ENCODE measurements at places on chromosomes 5 and 9.
A peak's percentile ranks its signal among the peaks of the same experiment; 100 is the strongest.

DNA sequence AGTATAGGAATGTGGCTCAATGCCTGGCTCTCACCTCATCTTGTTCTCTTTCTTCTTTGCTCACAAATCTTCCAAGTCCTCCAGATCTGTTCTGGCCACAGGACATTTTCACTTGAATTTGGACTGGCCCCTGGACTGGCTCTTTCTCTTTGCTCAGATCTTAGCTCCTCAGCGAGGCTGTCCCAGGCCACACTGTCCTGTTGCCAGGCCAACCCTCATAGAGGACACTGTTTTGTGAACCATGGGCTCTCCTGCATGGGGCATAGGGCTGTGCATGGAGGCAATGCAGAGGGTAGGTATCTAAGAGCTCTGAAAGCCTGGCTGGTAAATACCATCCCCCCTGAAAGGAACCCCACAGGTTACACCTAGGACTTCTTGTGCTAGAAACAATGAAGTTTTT lies 13.5 kb upstream of the SLC28A3 start:
- no peak for DNase-seq

DNA sequence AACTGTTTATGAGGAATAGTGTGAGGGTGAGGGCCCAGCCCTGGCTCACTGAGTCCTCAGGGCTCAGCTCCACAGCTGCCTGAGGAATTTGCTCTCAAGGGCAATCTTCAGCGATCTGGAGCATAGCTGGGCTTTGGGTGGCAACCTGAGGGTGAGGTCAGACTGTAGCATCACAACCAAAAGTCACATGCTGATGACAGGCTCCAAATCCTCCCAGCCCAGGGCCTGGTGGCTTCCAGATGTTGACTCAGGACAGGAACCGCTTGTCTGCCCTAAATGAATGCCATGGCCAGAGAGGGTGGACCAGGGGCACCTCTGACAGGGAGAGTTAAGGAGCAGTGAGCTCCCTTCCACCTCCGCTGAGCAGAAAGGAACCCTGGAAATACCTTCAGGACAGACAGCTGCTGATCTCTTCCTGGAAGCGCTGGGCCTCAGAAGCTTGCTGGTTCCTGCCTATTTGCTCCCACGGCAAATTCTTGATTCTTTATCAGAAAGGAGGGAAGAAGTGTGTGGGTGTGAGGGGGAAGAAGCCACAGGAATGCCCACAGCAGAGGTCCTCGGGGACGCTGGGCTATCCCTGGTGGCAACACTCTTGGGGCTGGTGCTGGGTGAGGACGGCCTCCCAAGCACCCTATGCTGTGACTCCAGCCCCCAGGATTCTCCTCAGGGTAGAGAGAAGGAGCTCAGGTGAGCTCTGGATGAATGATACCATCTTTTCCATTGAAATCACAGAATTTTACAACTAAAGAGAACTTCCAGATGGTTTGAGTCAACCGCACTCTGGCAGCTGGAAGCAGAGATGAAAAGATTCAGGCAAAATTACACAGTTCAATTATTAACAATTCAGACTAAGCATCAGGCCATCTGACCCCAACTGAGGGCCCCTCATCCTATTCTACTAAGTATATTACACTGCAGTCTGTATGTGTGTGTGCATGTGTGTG lies 13.8 kb upstream of the CTSL start:
- DNase-seq, result no peak

GRCh38 chr5:90997082-90997481 lies 386.0 kb downstream of the ARRDC3 start:
- no peak for DNase-seq

DNA sequence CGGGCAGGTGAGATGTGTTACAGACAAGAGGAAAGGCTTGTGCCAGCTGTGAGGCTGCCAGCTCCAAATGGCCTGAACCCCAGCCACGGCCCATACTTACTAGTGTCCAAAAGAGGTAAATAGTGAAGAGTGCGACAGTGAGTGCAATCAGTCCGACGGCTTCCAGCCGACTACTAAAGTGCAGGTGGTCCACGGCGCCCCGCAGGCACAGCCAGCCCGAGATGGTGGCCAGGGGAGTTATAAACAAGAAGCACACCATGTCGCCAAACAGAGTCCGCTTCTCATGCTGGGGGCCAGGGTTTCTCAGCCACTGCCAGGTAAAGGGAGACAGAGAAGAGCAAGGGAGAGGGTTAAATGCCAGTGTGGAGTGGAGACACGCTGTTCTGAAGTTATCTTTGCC lies 101.1 kb downstream of the LMNB1 start:
- no peak for DNase-seq

- no peak for DNase-seq
Measured at GRCh38 chr9:97563458-97564135, 62.1 kb downstream of the TMOD1 start.

DNA sequence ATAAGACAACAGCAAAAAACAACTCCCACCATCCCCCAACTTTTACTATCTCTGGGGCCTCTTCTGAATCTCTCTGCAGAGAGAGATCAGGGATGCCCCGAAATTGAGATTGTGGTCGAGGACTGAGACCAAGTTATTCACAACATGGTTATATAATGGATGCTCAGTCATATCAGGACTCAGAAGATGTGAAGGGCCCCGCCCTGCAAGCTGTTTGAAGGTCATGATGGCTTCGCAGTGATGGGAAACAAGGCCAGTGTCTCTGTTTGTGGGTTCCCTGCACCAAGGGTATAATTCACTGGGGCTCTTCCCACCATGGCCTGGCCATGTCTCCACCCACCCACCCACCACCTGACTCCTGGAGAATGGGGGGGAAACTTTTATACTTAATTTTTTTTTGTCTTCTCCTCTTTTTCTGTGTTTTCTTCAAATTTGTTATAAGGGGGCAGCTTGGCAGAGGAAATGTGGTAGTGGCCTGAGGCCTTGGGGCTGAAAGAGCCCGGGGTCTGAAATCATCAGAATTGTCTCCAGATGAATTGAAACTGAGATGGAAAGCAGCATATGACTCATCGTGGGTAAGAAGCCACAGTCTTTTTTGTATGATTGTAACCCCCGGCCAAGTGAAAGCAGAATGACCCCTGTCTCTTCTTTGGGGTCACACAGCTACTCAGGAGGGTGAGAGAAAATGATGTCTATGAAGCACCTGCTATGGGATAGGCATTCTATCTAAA lies 15.0 kb upstream of the TEX48 start:
- DNase-seq, result no peak

DNA sequence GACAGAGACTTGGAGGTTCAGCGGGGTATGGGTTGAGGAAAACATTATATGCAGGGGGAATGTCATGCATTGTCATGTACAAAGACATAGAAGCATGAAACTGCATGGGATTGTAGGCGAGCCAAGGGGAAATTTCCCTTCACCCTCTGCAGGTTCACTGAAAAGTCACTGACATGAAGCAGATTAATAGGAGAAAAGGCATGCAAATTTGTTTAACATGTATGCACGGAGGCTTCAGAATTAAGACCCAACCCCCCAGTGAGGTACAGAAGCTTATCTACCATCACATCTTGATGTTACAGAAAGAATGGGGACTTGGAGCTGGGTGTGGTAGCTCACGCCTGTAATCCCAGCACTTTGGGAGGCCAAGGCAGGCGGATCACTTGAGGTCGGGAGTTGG lies 18.5 kb downstream of the NIM1K start:
- DNase-seq, result no peak

DNA sequence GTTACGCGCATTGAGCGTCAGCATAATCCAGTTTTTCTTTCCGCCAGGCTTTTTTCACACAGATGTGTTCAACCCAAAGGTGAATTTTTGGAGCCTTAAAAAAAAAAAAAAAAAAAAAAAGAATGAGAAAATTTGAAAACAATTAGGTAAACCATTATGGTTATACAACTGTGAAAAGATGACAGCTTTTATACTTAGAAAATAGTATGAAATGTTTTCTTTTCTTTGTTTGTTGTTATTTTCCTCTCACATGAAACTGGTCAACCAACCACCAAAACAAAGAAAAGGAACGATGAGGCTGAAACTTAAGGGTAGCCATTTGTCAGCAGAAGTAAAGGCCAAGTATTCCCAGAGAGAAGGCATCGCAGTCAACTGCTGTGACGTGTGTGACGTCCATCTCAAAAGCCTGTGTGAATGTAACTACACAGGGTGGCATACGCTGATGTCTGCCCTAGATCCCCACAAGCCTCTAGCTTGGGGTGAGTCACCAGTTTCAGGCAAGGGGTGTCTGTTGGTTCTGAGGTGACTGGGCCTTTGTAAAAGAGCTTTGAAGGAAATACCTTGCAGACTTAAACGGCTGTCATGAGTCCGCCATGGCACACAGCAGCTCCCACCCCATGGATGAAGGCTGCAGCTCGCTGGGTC lies 182.9 kb downstream of the AOPEP start:
- no peak for DNase-seq

- DNase-seq, result no peak
Measured at GRCh38 chr5:107341376-107342084, 329.2 kb downstream of the EFNA5 start.

DNA sequence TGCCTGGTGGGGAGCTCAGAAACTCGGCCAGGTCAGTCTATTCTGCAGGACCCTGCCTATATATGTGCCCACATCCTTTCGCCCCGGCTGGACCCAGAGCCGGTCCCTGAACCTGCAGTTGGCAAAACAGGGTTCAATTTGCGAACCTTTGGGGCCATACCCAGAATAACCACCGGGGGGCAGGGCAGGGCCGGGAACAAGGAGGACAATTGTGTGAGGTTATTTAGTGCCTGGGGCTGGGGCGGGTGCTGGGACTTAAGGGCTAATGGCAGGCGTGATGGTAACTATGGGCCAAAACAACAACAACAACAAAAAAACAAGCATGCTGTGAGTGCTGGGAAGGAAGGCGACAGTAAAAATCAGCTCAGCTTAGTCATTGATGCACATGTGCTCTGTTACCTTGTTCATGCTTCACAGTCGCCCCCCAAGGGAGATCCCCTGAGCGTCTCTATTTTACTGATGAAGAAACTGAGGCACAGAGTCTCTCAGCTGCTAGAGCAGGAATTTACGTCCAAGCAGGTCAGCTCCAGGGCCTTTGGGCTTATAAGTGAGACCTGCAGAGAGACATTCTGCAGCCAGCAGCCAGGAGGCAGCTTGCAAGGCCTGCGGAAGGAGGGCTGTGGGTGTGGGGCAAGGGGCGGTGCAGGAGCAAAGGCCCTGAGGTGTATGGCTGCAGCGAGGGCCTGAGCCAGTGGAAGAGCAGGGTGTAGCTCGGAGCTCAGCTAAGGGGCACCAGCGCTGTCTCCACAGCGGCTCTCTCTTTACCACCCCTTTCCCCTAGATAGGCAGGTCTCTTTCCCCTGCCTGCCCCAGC lies 106.0 kb downstream of the PHF2 start:
- DNase-seq, result peak; percentile 83

DNA sequence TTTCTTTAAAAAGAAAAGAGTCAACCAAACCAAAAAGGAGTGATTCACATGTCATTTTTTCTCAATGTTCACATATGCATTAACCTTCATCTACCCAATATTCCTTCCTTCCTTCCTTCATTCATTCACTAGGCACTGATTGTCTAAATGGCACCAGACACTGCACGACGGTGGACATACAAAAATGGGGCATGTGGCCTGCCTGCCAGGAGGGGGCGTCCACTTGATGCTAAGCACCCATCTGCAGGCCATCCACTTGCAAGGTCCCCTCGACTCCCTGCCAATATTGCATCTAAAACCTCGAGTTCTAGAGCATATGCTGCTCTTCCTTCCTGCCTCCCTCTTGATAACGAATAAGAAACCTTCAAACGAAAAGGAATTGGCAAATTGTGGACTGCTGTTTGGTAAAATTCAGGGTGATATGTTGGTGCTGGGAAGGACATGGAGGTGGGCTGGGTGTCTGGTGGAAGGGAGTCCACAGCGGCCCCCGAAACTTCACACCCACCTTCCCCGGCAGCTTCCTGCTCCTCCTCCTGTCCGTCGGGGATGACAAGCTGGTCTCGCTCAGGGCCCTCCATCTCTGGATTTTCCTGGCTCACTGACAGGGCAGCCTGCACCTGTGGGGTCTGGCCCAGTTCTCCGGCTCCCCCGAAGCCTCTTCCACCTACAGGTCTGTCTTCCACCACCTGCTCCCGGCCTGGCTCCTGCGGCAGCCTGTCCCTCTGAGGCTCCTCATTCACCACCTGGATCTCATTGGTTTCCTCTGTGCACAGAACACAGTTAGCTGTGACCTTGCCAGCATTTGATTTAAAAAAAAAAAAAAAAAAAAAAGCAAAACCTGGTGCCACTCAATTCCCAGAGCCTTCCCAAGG lies 64.3 kb downstream of the GOLM1 start:
- DNase-seq, result peak; percentile 81

Data from D341Med (cell line).